Globus pallidus (tissue), 1 donor: ENCODE measurements at places on chromosomes 7 and 10.

- DNase-seq, result no peak
Observed at GRCh38 chr10:30127120-30127541, 67.7 kb upstream of the JCAD start.

DNA sequence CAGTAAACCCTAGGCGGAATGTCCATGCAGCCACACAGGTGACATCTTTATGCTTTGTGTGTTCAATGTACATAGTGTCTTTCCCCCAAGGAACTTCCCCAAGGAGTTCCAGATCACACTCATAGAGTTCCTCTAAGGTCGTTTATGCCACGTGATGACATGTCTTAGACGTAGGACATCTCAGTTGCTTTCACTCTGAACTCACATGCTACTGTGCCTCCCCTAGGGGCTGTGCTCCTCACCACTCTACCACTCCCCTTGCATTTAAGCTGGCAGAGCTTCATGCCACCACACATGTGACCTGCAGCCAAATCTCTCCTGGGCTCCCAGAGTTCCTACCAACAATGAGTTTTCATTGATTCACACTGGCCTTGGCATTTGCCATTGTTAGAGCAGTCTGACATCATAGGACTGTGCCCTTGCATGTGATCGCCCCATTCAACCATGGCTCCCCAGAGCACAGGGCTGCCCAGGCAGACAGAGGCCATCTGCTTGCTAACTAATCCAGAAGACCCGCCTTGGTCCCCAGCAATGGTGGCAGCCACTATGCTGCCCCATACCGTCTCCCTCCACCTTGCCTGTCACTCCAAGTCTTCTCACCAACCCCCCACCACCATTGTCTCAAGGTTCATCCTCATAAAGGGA lies 95.3 kb upstream of the MACROH2A2 start:
- no peak for DNase-seq

DNA sequence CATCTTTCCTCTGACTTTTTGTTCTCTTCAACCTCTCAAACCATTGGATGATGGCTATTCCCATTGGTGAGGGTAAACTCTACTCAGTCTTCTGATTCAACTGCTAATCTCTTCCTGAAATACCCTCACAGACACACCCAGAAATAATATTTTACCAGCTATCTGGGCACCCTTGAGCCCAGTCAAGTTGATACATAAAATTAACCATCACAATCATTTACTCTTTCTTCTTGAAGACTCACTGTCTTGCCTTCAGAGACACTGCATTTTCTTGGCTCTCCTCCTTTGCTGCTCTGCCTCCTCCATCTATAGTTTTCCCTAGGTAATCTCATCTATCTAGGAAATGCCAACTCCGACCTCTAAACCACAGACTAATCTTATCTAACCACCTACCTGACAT lies 12.6 kb upstream of the PRRT4 start:
- no peak for DNase-seq

GRCh38 chr7:106062006-106062405 lies 50.1 kb downstream of the SYPL1 start:
- DNase-seq, result no peak

DNA sequence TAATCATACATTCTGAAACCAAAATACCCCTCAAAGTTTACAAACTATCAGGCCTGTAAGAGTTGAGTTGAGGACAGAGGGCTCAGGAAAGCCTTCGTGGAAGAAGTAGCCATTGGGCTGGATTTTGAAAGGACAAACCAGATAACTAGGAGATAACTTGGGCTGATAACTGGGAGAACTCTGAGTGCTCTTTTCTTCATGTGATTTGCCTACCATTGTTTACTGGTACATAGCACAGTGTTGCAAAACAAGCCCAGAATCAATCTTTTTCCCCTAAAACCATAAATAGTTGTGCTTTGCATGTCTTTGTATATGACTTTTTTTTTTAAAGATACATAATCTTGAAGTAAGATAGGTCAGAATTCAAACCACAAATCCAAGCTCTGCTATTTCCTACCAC lies 106.7 kb upstream of the ITGB1 start:
- DNase-seq, result no peak

- DNase-seq, result no peak
Observed at GRCh38 chr10:80518807-80519360, 18.8 kb upstream of the SH2D4B start.

- no peak for DNase-seq
Observed at GRCh38 chr7:28705350-28705749, 252.8 kb downstream of the TRIL start.

- no peak for DNase-seq
Observed at GRCh38 chr7:100485471-100485876, 1.7 kb downstream of the NYAP1 start.

- no peak for DNase-seq
Observed at GRCh38 chr10:85741626-85742300, 624.8 kb downstream of the GRID1 start.

GRCh38 chr10:123156078-123156477 lies 1.9 kb downstream of the BUB3 start:
- DNase-seq, result no peak

GRCh38 chr7:86643561-86644281 lies at the start of gene GRM3:
GRM3 (plus strand) TSS chr7:86643909; CDS start chr7:86765146, 121,237 bp downstream.
- DNase-seq, result peak; percentile 91

GRCh38 chr7:125149151-125149550 lies 219.5 kb upstream of the POT1 start:
- DNase-seq, result no peak

DNA sequence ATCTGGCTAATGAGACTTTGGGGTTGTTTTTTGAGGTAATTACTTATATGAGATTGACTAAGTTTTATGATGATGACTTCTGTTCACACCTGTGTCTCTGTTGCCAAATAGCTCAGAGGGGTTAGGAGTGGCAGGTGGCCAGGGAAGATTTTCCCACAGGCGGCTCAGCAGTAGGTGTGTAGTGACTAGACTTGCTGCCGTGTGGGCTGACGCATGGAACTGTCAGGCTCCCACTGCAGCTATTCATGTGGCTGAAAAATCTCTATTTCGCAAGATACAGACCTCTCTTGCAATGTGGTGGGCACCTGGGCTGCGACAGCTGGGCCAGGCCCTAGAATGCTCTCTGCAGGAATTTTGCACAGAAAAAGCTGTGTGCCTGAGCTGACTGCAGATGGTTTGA lies 1.4 kb downstream of the CPA4 start:
- no peak for DNase-seq

- DNase-seq, result no peak
Observed at GRCh38 chr7:91280185-91280584, 16.0 kb downstream of the FZD1 start.

GRCh38 chr7:112172870-112173567 lies 33.2 kb downstream of the DOCK4 start:
- no peak for DNase-seq

DNA sequence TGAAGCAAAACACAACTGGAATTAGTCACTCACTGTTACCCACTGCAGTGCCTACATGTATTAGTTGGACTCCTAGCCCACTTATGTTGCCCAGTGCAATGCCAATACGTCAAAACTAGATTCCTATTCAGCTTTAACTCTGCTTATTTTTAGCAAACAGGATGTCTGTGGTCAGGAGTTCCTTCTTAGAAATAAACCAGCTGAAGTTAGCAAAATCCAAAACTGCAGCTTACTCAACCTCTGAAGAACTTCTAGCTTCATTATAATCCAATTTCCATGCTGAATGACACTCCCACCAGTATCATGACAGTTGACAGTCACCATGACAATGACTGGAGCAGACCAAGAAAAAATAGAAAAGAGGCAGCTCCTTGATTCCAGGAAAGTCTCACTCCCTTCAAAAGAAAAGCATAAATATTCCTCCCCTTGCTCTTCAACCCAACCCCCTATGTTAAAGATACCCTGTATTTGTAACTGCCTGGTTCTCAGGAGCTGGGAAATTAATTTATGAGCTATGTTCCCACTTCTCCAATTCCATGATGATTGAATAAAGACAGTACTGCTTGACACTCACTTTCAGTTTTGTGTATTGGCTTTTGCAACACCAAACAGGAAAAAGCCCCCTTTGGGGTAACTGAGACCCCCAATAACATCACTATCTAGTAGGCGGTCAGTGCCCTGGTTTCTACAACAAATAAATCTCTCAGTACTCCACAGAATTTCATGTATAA lies 327.4 kb downstream of the SORCS1 start:
- DNase-seq, result peak; percentile 56

GRCh38 chr7:82017334-82017943 lies 247.6 kb upstream of the HGF start:
- DNase-seq, result peak; percentile 55

GRCh38 chr10:101818872-101819633 lies 809 bp upstream of the OGA start:
- no peak for DNase-seq

DNA sequence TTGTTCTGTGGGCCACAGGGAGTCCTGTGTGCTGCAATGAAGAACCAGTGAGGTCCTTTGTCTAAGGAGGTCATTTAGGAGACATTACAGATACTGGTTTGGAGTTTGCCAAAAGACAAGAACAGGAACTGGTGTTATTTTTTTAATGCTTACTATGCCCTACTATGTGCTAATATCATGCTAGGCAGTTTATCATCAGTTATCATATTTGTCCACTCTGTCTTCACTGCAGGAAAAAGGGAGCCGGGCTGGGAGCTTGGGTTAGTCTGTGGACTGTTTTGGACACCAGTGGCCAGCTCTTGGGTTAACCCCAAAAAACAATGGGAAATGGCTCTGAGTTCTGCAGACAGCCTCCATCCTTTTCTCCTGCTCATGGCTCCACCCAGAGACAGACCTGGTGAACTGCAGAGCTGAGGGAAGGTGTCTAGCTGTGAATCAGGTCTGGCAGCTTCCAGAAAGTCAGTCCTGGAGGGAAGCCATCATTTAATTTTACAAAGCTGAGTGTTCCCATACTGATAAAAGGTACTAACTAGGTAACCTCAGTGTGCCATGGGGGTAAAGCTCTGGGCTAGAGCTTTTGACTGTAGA lies 101.2 kb upstream of the ZNF746 start:
- DNase-seq, result no peak

DNA sequence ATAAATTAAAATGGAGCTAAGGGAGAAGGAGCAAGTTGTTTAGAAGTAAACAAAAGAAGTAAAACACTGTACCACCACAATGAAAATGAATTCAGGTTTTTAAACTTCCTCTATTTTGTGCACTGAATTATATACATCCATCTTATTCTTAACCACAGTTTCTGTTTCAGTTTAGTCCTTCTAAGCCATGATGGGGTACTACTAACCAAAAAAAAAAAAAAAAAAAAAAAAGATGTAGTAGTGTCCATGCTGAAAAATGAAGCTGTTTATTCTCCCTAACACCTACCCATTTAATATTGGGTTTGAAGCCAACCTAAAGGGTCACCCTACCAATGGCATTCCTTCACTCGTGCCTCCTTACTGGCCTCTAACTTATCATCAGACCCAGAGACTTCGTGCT lies 3.4 kb upstream of the BMPR1A start:
- DNase-seq, result no peak

DNA sequence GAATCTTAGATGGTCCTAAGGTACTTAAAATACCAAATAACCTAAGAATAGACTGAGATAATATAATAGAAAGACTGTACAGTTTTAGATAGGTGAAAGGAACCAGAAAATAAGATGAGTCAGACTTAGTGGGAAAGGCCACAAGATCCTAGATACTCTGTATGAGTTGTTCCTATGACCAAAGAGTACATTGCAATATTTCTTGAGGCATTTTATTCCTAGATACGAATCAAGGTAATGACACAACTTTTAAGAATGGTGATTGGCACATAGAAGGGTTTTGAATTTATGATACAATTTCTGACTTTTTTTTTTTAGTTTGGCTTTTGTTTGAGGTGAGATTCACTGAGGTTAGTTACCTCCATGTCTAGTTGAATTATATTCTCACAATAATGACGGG lies 30.2 kb downstream of the MGAM start:
- DNase-seq, result no peak

DNA sequence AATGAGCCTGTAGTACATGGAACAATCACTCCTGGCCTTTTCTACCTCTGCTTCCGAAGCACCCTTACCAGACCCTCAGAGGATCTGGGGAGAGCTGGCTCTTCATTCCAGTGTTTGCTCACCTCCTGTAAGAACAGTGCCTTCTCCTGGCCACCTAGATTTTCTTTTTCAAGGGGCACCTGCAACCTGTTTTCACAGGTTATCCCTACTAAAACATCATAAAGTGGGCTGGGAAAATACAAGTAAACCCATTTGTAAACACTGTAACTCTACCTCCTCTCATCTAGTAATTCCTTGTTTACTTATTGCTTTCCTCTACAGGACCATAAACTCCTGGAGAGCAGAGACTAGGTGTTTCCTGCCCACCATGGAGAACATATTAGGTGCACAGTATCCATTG lies 1.1 kb downstream of the PIK3AP1 start:
- no peak for DNase-seq

DNA sequence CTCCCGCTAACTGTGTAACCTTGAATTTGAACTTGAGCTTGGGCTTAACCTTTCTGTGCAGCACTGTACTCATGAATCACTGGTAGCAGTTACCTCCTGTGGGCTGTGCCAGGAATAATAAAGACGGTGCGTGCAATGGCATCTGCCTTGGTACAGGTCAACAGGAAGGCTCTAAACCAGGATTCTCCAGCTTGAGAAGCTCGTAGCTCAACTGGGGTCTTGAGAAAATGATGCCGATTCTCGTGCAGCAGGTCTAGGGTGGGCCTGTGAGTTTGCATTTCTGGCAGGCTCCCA lies 112.5 kb upstream of the ANLN start:
- no peak for DNase-seq

DNA sequence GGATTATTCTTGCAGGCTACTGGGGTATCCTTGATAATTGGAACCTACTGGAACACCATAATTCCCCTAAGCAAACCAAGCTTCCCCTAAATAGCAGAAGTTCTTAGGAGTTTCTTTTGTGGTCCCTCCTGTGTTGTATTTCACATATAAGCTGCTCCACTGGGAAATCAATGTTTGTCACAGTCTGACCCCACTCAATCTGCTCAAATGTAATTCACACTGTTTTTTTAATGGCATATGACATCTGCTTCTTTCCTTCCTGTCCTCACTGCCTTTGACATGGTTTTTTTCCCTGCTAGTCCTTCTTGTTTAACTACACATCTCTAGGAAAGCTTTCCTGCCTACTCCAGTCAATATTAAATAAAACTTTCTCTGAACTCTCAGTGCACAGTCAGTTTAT lies 1.8 kb upstream of the PTPRZ1 start:
- DNase-seq, result no peak

- no peak for DNase-seq
Observed at GRCh38 chr7:39927018-39927417, 23.0 kb upstream of the CDK13 start.

DNA sequence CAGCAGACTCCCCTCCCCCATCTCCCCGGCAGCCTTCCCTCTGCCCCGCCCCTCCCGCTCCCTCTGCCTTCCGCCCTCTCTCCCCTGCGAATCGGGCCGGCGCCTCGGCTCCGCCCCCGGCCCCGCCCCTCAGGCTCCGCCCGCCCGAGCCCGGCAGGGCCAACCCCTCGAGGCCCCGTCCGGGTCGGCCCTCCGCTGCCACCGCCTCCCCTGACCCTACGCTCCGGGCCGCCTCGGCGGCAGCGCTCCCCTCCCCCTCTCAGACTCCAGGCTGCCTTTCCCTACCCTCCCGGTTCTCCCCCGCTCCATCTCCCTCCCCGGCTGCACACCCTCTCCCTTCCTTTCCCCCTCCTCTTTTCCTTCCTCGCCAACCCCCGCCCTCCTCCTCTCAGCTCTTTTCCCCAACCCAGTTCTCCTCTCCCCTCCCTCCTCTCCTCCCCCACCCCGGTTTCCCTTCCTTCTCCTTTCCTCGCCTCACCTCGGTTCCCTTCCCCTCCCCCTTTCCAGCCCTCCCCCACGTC lies 1.6 kb downstream of the ZNF467 start:
- peak; percentile 87 for DNase-seq
